Hepatocyte (in vitro differentiated cells): ENCODE measurements at places on chromosomes 6 and 20. TPM values are rescaled to one million over a fixed set of nuclear protein-coding genes. Genes with fewer than 3 reads are reported as not detected.

- DNase-seq = no peak
These were observed 488.5 kb upstream of the MAP3K7 start for GRCh38 chr6:91075244-91075976.

The PROKR2 gene
- polyA plus RNA-seq = not detected in 2 replicates

GRCh38 chr6:158572653-158573541 is 13.0 kb downstream of the TMEM181 start:
- no peak for DNase-seq

GRCh38 chr20:34876406-34877282 is at the start of gene ACSS2:
Gene ACSS2 (plus strand): TSS chr20:34876612. CDS start chr20:34876646, 34 bp downstream.
- DNase-seq = no peak

The PKIB gene
- polyA plus RNA-seq = 73.8 and 77.6 TPM in 2 replicates

DNA sequence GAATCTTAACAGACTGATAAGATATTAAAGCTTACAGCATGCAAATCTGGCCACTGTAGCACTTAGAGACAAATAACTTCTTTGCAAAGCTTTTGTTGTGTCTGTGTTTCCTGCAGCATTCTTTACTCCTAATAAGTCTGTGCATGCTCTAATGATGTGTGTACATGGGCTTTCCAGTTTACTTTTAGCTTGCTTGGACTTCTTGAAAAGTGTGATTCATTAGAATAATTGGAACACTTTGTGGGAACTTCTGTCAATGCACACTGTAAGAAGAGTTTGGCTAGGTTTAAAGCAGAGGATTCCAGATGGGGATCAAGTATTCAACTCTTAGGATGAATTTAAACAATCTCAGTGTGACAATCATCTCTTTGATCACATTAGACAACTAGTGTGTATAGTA is 22.1 kb upstream of the TINAG start:
- DNase-seq = no peak

The DUSP15 gene
- 10.2 and 12.2 TPM in 2 replicates for polyA plus RNA-seq

The KCNB1 gene
- 1.0 and 1.5 TPM in 2 replicates for polyA plus RNA-seq
